Activated CD4-positive, alpha-beta T cell treated with anti-CD3 and anti-CD28 coated beads, Interleukin-2, amount 10 ng/mL, durations not matched to agents 7 days and 5 days (primary cell): ENCODE measurements at places on chromosomes 2 and 18. TPM values are rescaled to one million over a fixed set of nuclear protein-coding genes. Genes with fewer than 3 reads are reported as not detected.

Gene MBP
- total RNA-seq = 133 TPM

Gene SH3BP4
- total RNA-seq = not detected

Gene C2orf92
- 7.2 TPM for total RNA-seq

Gene SCN2A
- not detected for total RNA-seq

Gene NT5DC4
- not detected for total RNA-seq

Gene LOXHD1
- total RNA-seq = 0.25 TPM

- DNase-seq = no peak
Measured at GRCh38 chr2:138537170-138537915, 35.8 kb downstream of the SPOPL start.

DNA sequence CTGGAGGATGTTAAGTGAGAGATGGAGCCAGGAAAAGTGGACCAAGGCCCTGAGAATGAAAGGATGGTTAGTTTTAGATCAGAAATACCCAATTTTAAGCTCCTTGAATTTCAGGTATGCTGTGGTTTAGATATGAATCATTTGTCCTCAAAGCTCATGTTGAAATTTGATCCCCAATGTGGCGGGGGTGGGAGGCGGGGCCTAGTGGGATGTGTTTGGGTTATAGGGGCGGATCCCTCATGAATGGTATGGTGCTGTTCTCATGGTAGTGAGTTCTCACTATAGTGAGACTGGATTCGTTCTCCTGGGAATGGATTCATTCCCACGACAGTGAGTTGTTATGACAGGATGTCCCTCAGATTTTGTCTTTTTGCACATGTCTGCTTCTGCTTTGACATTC lies 11.4 kb downstream of the MYO5B start:
- no peak for DNase-seq

DNA sequence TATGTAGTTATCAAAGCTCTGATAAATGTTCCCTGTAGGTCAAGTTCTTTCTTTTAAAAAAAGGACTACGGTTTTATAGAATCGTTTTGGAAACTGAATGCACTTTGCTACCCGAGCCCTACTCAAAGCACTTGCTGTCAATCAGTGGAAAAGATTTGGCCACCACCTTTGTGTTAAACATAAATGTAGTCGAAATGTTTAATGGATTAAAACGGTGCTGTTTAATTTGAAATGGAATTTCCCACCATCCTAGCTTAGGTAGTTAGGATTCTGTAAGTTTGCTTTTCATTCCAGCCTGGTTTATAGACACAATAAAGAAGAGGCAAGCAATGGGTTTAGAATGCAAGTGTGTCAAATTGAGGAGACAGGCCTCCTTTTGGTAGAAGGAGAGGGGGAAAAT lies 69.4 kb upstream of the MMADHC start:
- no peak for DNase-seq

DNA sequence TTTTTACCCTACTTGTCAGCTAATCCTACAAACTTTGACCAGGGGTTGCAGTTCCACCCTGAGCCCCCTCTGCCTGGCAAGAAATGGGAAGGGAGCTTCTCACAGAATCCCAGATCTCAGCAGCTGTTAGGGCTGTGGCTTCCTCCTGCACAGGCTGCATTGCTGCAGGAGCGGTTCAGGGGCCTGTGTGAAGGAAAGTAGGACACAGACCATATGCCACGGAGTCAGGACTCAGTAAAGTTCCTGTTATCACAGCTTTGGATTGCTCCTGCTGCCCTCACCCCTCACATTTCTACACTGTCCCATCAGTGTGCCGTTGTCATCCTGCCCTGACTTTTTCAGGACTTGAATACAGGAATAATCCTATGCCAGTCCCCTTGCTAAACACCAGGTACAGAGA lies 62.8 kb upstream of the SP3 start:
- no peak for DNase-seq

GRCh38 chr2:68828887-68829708 lies 42.1 kb downstream of the BMP10 start:
- DNase-seq = peak; percentile 84

- DNase-seq = no peak
Measured at GRCh38 chr2:112566104-112566503, 18.3 kb upstream of the CHCHD5 start.

- no peak for DNase-seq
Measured at GRCh38 chr2:159737917-159738296, 25.6 kb downstream of the MARCHF7 start.

DNA sequence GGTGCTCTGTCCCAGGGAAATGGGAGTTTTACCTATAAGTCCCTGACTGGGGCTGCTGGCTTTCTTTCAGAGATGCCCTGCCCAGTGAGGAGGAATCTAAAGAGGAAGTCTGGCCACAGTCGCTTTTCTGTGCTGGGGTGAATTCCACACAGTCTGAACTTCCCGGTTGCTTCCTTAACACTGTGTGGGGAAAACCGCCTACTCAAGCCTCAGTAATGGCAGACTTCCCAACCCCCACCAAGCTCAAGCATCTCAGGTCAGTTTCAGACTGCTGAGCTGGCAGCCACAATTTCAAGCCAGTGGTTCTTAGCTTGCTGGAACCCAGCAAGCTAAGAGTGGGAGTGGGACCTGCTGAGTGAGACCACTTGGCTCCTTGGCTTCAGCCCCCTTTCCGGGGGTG lies 54.9 kb downstream of the NUP35 start:
- no peak for DNase-seq

- no peak for DNase-seq
Measured at GRCh38 chr18:57561261-57561660, 25.2 kb downstream of the FECH start.

DNA sequence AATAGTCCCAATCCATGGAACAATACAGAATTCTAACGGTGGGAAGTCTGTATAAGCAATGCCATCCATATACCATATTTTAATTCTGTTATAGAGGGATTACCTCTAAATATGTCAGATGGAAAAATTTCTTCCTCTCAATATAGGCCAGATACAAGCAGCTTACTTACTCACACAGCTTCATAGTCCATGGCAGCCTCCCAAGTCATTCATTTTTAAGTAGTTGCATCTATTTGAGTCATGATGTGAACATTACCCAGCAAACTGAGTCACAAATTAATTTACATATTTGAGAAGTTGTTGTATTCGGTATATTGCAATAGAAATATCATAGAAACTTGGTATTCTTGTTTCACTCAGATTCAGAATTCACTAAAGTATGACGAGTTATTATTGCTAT lies 20.3 kb downstream of the TBR1 start:
- no peak for DNase-seq

DNA sequence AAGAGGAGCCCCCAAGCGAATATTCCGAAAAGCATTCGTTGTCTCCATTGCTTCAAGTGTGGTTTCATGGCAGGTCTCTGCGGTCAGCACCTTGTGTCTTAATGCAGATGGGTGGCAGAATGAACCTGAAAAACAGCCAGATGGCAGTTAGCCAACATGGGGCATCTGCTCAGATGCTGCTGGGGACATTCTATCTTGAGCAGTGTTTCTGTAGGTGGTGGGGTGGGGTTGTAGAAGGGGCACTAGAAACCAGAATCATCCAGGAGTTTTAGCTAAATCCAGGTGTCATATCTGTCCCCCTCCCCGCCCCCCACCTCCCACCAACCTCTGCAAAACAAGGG lies 42.1 kb downstream of the ST6GAL2 start:
- DNase-seq = no peak
